ENCODE measurements at places on chromosomes 6 and 20.

DNA sequence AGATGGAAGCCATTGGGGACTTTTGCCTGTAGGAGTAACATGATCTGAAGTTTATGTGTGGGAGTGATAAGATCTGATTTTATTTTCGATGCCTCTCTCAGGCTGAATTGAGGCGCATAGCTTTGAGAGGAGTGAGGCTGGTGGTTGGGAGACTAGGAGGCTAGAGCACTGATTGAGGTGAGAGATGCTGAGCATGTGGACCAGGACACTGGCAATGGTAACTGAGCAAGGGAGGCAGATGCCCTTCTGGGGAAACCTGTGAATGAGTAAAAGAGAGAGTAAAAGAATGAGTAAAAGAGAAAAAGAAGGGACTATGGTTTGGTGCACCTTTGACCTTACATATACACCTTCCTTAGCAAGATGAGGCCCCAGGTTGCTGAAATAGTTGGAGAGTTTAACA is 3.0 kb downstream of the RRP36 start:
- no peak for DNase-seq

DNA sequence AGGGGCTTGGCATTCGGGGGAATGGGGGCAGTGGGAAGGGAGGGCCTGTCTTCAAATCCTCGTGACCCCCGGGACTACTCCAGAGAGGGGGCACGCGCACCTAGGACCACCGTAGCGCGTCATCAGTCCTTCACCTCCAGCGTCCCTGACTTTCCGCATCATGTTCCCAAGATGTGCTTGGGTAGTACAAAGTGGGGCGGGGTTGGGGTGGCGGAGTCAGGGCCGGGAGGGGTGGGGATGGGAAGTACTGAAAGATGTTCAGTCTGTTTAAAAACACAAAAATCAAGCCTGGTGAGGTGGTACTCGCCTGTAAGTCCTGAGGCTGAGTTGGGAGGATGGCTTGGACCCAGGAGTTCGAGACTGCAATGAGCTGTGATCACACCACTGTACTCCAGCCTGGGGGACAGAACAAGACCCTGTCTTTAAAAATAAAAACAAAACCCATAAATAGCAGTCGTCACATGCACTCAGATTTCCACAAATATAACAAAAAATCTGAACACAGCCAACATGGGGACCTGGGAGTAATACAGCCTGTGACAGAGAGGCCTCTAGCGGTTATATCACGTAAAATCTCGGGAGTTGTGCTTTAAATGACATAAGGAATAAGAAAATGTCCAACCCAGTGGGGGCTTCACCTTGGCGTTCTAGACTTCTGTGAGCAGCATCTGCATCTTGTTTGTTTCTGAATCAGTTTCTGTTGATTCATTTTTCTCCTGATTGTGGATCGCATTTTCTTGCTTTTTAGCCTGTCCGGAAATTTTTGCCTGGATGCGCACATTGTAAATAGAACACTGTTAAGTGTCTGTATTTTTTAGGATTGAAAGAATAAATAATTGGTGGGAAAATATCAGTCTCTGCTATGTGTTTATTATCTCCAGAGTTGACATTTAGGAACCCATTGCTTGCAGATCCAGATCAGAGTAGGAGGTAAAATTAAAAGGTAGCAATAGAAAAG is 698 bp upstream of the LRP11 start:
- peak; percentile 66 for DNase-seq

DNA sequence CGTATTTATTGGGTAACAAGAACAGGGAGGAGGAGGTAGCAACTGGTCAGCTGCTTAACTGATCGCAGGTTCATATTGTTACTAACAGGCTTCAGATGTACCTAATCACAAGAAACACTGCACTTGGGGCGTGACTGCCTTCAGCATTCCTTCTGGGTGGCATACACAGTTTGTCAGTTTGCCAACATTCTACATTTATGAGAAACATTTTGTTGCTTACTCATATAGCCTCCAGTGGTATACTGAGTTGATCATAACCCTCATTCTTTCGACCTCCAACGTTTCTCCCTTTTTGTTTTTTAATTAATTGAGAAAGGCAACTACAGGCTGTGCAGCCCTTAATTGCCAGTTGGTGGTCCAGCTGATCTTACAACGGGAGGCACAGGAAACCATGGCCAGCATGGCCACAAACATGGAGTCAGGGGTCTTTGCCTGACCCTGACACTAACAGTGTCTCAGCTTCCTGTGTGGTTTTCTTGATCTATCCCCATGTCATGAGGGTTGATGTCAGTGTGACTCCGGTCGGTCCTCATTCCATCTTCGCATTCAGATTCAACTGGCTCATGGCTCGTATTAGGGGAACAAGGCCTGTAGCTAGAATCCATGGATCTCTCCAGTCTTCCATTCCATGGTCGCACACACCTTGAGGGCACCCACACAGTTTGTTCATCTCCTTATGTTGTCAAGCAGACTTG is 9.4 kb downstream of the EPB41L2 start:
- no peak for DNase-seq

DNA sequence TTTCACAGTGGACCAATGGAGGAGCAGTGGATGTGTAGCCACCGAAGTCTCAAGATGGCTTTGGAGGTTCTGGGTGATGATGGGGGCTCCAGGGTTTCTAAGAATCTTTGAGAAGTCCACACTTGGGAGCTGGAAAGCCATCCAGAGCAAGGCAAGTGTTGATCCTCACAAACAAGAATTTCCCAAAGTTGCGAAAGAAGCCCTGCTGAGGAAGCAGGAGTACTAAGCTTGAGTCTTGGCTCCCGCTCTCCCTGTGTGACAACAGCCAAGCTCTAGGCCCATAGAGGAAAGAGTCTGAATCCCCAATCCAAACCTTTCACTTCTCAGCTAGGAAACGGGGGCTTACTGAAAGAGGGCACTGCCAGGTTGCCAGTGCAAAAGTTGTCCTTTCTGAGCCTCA is 106.0 kb downstream of the EDN3 start:
- no peak for DNase-seq

DNA sequence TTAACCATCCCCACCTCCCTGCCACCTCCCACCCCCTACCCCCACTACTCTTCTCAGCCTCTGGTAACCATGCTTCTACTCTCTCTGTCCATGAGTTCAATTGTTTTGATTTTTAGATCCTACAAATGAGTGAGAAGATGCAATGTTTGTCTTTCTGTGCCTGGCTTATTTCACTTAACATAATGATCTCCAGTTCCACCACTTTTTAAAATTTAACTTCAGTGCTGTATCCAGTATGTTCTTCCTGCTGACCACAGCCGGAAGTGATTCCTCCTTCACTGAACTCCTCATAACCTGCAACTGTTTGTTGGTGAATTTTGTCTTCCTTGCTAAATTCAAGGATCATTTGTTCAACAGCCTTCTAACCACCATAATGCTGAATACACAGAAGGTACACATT is 3.9 kb downstream of the MAP7 start:
- no peak for DNase-seq

- DNase-seq: no peak
These were observed 13.8 kb downstream of the TREM1 start for GRCh38 chr6:41272591-41273240.

DNA sequence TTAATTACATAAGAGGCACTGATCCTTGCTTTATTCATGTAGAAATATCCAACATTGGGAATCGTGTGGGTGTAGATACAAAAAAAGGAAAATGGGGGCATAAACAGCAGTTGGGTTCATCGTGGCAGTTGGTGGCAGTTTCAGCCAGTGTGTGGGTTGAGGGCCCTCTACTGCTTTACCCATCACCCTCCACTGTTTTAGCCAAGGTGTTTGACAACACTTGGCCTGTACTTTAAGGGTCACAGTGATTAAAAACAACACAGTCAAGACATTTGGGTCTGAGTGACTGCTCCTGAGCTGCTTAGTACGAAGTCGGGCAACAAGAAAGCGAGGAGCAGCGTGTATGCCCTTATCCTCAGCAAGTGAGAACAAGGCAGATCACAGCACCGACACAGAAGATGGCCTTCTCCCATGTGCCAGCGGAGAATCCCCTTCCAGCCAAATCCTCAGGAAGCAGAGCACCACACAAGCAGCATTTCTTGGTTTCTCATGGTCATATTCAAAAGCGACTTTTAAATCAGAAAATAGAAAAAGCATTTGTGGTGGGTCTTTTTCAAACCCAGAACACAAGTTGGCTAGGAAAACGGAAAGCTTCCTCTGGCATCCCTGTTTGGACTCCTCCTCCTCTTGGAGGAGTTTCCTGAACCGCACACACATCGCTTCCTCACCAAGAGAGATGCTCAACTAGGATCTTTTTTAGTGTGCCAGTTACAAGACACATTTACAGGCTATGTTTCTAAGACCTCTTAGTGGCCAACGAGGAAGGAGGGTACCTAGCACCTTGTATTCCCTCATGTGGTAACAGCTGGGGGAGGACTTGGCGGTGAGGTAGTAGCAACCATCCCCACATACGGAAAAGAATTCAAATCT is 23.5 kb downstream of the EIF2S2 start:
- no peak for DNase-seq

- DNase-seq: no peak
These were observed 759.7 kb downstream of the HDGFL1 start for GRCh38 chr6:23329086-23329485.

- DNase-seq: no peak
These were observed 74.1 kb downstream of the PRDM1 start for GRCh38 chr6:106160189-106160588.

- DNase-seq: peak; percentile 11
These were observed 47.5 kb upstream of the TSHZ2 start for GRCh38 chr20:52924411-52925271.

GRCh38 chr6:46500382-46500781 is 9.1 kb upstream of the RCAN2 start:
- DNase-seq: no peak

DNA sequence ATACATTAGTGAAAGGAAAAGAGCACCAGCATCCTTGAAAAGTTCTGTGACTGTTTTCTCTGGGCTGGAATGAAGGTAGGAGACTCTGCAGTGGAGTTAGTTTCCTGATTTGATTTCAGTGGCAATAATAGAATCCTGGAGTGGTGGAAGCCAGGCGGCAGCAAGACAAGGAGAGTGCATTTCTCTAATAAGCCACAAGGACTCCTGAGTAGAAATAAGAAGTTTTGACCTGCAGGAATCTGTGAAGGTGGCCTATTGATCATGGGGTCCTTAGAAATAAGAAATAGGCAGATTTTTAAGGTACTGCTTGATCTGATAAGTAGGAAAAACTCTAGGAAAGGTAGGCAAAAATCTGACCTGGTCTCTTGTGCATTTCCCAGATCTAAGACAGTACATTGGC is 68.4 kb upstream of the ELOVL5 start:
- no peak for DNase-seq

GRCh38 chr20:20821484-20822260 is 109.2 kb upstream of the RALGAPA2 start:
- no peak for DNase-seq

DNA sequence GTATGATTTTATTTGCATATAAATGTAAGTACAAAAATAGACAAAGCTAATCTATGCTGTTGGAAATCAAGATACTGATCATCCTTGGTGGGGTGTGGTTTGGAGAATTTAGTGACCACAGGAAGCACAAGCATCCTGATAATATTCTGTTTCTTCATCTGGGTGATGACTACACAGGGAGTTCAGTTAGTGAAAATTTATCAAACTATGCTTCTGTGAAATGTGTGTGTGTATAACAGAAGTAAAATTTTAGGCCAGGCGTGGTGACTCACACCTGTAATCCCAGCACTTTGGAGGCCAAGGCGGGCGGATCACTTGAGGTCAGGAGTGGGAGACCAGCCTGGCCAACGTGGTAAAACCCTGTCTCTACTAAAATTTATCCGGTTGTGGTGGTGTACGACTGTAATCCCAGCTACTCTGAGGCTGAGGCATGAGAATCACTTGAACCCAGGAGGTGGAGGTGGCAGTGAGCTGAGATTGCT is 20.6 kb downstream of the ENPP3 start:
- no peak for DNase-seq

GRCh38 chr6:131262060-131262459 is 126.8 kb downstream of the AKAP7 start:
- no peak for DNase-seq

DNA sequence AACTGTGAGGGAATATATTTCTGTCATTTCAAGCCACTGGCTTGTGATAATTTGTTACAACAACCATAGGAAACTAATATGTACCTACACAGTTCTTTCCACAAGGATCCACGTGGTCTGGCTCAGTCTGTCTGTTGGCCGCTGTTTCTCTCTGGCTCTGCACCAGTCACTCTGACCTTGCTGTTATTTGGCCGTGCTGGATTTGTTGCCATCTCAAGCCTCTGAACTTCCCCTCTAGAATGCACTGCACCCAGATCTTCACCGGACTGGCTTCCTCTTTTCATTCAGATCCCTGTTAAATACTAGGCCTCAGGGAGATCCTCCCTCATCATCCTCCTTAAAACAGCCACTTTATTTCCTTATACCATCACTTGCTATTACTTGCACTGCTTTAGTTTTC is 446.8 kb downstream of the TFAP2B start:
- no peak for DNase-seq

- no peak for DNase-seq
These were observed 50.7 kb upstream of the PRND start for GRCh38 chr20:4671015-4671414.

GRCh38 chr6:114377881-114378280 is 35.1 kb upstream of the HS3ST5 start:
- no peak for DNase-seq

GRCh38 chr6:168376811-168377483 is 57.4 kb upstream of the DACT2 start:
- no peak for DNase-seq

DNA sequence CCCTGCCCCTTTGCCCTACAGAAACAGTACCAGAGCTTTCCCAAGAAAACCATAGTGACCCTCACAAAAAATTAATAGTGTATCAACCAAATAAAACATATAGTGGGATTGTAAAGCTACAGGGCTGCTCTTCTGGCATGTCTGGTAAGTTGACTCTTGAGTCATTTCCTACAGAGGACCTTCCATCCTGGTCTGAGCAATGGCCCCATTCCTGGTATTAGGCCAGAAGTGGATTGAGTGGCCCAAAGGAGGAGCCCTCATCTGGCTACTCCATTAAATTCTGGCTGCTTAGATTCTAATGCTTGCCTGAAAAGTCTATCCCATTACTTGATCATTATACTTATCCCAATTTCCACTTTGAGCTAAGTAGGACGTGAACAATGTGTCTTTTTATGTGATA is 150.9 kb upstream of the HMGN3 start:
- no peak for DNase-seq

GRCh38 chr6:36962874-36963273 is 8.3 kb downstream of the PI16 start:
- DNase-seq: peak; percentile 76

DNA sequence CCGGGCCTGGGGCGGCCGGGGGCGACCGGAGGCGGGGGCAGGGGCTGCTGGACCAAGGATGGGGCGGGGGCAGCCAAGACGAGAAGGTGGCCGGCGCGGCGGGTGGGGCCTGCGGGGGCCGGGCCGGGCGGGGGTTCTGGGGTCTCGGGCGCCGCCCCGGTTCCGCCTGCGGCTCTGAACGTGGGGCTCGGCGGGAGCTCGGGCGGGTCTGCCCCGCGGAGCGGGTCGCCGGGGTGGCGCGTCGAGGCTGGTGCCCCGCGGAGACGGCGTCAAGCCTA is 204 bp downstream of the ADRM1 start:
- DNase-seq: no peak

- DNase-seq: no peak
These were observed at the start of gene CGAS for GRCh38 chr6:73452107-73452461. TSS of gene CGAS (minus strand) at chr6:73452297. CDS start at chr6:73452181, 116 bp downstream.

- DNase-seq: no peak
These were observed 3.2 kb downstream of the TFB1M start for GRCh38 chr6:155311086-155311485.
